ENCODE measurements at places on chromosomes 1 and 21. TPM values are rescaled to one million over a fixed set of nuclear protein-coding genes. Genes with fewer than 3 reads are reported as not detected.

DNA sequence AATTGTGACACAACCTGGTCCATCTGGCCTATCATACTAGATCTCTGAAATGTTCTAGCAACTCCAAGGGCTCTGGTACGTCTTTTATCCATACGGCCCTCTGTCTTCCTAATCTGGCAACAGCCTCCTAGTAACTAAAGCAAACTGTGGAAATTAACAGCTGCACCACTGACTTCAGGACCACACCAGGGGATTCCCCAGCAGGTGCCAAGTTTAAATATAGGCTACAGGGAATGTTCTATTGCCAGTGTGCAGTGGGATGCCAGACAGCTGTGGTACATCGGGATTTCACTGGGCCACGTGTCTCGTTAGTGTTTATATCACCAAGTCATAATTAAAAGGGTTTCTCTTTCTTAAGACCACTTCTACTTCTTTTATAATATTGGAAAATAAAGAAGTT, 94.3 kb downstream of the RGS2 start:
- no peak for DNase-seq

GRCh38 chr1:71068325-71069240, 12.3 kb downstream of the ZRANB2 start:
- DNase-seq = no peak

GRCh38 chr1:219175212-219175564, 1.5 kb downstream of the LYPLAL1 start:
- DNase-seq = no peak

DNA sequence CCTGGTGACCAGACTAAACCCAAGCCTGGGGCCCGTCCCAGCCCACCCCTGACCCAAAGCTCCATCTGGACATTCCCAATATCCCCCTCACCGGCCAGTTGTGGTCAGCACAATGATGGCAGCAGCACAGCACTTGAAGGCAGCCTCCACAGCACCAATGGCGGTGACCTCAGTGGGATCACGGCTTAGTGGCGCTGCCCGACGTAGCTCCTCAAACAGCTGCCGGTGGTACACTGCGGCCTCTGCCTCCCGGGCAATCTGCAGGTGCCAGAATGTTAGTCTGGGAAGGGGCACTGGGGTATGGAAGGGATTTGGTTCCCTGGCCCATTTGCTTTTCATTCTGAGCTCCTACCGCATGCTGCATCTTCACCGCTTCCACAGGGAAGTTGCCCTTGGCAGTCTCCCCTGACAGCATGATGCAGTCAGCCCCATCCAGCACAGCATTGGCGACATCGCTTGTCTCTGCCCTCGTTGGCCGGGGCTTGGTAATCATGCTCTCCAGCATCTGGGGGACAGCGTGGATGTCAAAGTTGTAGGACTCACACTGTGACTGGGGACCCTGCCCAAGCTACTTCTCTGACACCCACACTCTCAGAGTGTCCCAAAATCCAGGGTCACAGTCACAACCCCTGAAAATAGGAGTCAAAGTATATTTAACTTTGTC, 8.0 kb downstream of the PKLR start:
- no peak for DNase-seq

DNA sequence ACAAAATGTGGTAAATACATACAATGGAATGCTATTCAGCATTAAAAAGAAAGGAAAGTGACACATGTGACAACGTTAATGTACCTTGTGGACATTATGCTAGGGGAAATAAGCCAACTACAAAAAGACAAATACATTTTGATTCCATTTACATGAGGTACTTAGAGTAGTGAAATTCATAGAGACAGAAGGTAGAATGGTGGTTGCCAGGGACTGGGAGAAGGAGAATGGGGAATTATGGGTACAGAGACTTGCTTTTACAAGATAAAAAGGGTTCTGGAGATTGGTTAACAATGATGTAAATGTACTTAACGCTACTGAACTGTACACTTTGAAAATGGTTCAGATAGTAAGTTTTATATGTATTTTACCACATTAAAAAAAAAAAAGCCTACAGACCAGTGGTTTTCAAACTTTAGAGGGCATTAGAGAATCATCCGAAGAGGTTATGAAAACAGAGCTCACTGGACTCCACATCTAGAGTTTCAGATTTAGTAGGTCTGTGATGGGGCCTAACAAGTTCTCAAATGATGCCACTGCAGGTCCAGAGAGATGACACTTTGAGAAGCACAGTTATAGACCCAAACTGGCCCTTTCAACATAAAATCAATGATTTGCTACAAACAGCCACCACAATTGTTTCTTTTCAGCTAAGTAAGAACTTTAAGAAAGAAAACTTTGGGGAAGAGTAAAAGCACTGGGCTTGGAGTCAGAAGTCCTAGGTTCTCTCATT, 9.6 kb upstream of the ADCY10 start:
- DNase-seq = no peak

DNA sequence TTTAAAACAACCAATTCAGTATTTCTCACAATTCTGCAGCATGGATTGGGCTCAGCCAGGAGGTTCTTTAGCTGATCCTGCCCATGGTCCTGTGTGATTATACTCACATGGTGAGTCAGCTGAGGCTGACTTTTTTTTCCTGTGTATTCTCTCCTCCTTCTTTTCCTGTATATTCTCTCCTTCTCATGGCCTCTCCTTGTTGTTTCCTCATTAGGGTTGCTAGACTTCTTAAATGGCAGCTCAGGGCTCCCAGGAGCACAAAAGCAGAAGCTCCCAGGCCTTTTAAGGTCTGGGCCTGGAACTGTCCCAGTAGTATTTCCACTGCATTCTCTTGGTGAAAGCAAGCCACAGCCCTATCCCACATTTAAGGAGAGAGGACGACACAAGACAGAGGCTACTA, 26.8 kb downstream of the VANGL1 start:
- DNase-seq = peak; percentile 66

- DNase-seq = no peak
These were observed 793.8 kb downstream of the PLA2G4A start for GRCh38 chr1:187622545-187622944.

DNA sequence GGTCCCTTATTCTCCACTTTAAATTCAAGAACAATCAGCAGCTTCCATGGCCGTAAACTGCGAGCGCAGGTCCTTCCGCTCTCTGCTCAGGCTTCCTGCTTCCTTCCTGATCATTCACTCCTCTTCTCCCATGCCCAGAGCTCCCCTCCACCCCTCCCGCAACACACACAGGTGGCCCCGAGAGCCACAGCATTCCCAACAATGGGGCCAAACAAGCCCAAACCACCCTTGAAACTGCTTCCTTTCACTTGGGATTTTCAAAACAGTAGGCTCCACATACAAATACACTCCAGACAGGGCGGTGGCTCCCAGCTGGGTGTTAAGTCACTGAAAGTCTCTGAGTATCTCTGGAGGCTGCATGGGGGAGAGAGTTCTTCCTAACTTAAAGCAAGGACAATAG, 11.4 kb downstream of the FAM89A start:
- DNase-seq = no peak

- DNase-seq = peak; percentile 11
These were observed 165.3 kb downstream of the SLC35F3 start for GRCh38 chr1:234069760-234070159.

- no peak for DNase-seq
These were observed 9.8 kb downstream of the SH3GLB1 start for GRCh38 chr1:86714159-86714558.

- peak; percentile 88 for DNase-seq
These were observed 4.7 kb upstream of the PTPRF start for GRCh38 chr1:43526002-43526401.

GRCh38 chr21:44428281-44428960, 26.9 kb upstream of the LRRC3 start:
- peak; percentile 52 for DNase-seq

The GBP4 gene
- 8.3 TPM for total RNA-seq

GRCh38 chr21:35873441-35873840, 186.9 kb downstream of the SETD4 start:
- no peak for DNase-seq

DNA sequence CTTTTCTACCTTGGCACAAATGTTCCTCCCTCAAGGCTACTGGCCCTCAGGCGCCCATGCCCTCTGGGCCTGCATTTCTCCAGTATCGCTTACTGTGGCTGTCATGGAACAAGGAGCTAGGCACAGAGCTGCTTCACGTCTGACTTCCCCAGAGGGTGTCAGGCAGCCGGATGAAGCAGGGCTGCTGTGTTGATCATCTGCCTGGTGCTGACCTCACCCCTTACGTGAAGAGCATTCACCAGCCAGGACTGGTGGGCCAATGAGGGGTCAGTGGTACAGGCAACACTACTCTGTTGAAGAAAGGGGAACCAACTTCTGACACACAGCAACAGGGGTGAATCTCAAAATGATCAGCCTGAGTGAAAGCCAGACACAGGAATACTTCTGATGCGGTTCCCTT, 215.5 kb upstream of the GALNT2 start:
- DNase-seq = no peak

GRCh38 chr1:59006289-59006658, 222.4 kb upstream of the JUN start:
- DNase-seq = no peak

The CNST gene
- total RNA-seq = 12.5 TPM

GRCh38 chr1:53377438-53377841, 49.6 kb upstream of the LRP8 start:
- DNase-seq = no peak

GRCh38 chr1:209800984-209801834, 4.7 kb downstream of the IRF6 start:
- no peak for DNase-seq

- DNase-seq = no peak
These were observed 35.9 kb upstream of the KANK4 start for GRCh38 chr1:62355095-62355494.

- no peak for DNase-seq
These were observed 76.4 kb downstream of the PTPRU start for GRCh38 chr1:29312469-29313461.

- no peak for DNase-seq
These were observed 13.6 kb downstream of the MTR start for GRCh38 chr1:236808564-236809130.

DNA sequence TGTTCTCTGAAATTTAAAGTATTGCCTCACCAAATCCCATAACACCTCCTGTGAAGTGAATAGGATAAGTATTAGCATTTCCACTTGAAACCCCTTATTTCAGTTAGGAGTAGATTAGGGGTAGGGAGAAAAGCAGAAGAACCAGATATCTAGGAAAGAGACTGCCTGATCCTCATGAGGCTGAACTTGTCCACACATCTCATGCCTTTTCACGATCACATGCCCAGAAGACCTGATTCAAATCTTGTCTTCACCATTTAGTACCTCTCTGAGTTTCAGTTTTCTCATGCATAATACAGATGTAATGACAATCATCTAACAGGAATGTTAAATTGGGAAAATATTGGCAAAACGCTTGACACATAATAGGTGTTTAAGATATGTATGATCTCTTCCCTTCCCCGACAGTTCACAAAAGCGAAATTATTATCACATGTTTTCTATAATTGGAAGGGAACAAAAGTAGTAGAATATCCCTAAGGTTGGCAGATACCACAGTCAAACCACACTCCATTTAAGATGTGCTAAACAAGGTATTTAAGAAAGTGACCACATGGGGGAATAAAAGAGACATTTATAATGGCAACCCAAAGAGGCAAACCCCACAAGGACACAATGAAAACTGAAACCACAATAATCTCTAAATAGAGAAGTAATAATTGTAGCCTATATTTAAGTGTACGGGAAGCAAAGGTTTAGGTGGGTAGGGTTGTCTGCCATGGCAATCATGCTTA, 25.2 kb downstream of the GFI1 start:
- no peak for DNase-seq

GRCh38 chr1:198328458-198329032, 171.7 kb downstream of the NEK7 start:
- no peak for DNase-seq

- no peak for DNase-seq
These were observed 21.0 kb downstream of the HMGN2 start for GRCh38 chr1:26493267-26493666.

DNA sequence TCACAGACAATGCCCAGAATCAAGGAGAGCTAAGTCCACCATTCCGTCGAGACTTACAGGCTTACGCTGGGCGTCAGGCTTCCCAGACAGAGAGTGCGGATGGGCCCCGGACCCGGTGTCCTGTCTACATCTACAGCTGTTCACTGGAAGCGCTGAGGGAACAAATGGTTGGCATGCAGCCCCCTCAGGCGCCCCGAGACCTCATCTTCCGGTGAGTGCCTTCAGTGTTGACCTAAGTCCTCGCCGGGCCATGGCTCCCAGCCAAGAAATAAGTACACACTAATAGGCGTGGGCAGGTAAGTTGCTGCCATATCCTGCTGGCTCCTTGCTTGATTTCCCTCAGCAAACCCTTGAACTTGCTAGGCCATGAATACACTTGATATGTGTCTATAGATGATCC, 26.2 kb downstream of the HYI start:
- DNase-seq = no peak

- DNase-seq = no peak
These were observed 222.9 kb upstream of the SGIP1 start for GRCh38 chr1:66311092-66311491.

GRCh38 chr1:156809281-156809680, 7.4 kb downstream of the SH2D2A start:
- DNase-seq = no peak

GRCh38 chr1:6223617-6224016, 12.1 kb downstream of the ICMT start:
- no peak for DNase-seq

GRCh38 chr21:42009018-42009830, 936 bp downstream of the ZBTB21 start:
- peak; percentile 78 for DNase-seq

GRCh38 chr1:36475341-36475740, 7.4 kb downstream of the CSF3R start:
- no peak for DNase-seq

- DNase-seq = no peak
These were observed 115.6 kb upstream of the GUCA2B start for GRCh38 chr1:42037586-42037985.

The MYBPH gene
- not detected for total RNA-seq

- peak; percentile 88 for DNase-seq
These were observed 59.1 kb downstream of the CAMK2N1 start for GRCh38 chr1:20426923-20427322.

The NES gene
- total RNA-seq = 0.51 TPM

GRCh38 chr1:204438628-204439027, 27.0 kb upstream of the PPP1R15B start:
- peak; percentile 96 for DNase-seq

DNA sequence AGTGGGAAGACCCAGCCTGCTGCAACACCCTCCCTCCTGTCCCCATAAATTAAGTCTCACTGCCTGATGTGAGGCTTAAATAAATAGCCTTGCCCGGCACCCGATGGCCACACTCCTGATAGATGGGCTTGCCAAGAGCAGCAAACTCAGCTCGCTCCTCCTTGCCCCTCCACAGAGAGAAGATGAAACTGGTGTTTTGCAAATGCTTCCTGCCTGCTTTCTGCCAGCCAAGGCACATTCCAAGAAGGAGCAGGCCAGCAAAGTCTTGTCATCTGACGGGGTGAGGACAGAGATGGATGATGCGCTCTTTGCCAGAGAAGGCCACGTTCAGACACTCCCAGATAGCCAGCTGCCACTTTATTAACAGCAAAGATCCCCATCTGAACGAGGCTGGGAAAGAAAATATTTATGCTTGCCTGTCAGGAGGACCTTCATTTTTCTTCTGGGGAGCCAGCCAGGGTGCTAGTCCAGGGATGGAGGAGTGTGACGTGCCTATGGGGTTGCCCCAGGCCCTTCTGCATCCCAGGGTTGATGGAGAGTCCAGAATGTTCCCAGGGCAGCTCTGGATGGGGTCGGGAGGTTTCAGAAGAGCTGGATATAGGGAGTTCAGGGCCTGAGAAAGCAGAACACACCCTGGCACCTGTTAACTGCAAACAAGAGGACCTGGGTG, 265.4 kb downstream of the FOXD2 start:
- DNase-seq = no peak
